ENCODE measurements at places on chromosomes 3 and 15.

- H3K27ac ChIP-seq = no peak overlapping the region
- no peaks in the 10 kb centered on the region for H3K27me3 ChIP-seq
- peaks cover 3% of the 10 kb centered on the region for H3K4me1 ChIP-seq
- no peak for DNase-seq
- H3K36me3 ChIP-seq = no peaks in the 10 kb centered on the region
Observed at GRCh38 chr15:50050986-50051743, 67.9 kb downstream of the ATP8B4 start.

GRCh38 chr3:178382449-178383061 is 153.7 kb upstream of the KCNMB2 start:
- H3K27me3 ChIP-seq = no peaks in the 10 kb centered on the region
- H3K36me3 ChIP-seq = no peaks in the 10 kb centered on the region
- peaks cover 36% of the 10 kb centered on the region for H3K4me1 ChIP-seq
- no peak overlapping the region for H3K4me3 ChIP-seq

DNA sequence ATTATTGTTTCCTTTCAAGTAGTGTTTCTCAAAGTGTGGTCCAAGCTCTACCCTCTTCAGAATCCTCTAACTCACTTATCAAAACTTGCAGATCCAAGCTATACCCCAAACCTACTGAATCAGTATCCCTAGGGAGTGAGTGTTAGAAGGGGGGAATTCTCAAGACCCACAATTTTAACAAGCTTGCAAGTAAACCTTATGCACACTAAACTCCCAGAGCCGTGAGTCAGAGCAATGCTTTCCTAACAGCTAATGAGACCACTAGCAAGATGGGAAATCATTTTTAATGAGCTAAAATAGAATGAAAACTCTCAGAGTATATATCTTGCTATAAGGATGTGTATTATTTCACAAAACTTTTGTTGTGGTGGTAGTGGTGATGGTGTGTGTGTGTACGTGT is 41.1 kb upstream of the SRGAP3 start:
- no peaks in the 10 kb centered on the region for H3K4me1 ChIP-seq
- DNase-seq = no peak
- H3K27me3 ChIP-seq = no peaks in the 10 kb centered on the region

GRCh38 chr3:52110502-52110901 is 43.7 kb downstream of the POC1A start:
- peak overlapping the region; percentile 30 for H3K27ac ChIP-seq
- DNase-seq = no peak
- no peak overlapping the region for H3K4me3 ChIP-seq
- H3K4me1 ChIP-seq = peaks cover 32% of the 10 kb centered on the region
- no peaks in the 10 kb centered on the region for H3K36me3 ChIP-seq

DNA sequence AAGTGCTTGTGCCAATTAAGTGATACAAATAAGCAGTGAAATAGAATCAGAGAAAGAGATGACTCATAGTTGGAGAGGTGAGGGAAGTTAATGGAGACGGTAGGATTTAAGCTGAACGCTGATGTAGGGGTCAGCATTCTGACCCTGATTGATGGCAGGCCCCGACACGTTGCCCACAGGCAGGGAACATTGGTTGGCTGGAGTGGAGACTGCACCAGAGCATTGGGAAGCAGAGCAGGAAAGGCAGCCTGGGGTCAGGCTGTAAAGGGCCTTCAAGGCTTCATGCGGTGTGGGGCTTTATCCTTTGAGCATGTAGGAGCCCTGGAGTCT is 68.6 kb downstream of the DCUN1D1 start:
- DNase-seq = no peak
- H3K36me3 ChIP-seq = peaks cover 4% of the 10 kb centered on the region
- no peaks in the 10 kb centered on the region for H3K27me3 ChIP-seq
- no peak overlapping the region for H3K27ac ChIP-seq

All from esophagus muscularis mucosa (tissue), 4 donors.